Placental pericyte (primary cell): ENCODE measurements at places on chromosomes 4 and X. TPM values are rescaled to one million over a fixed set of nuclear protein-coding genes. Genes with fewer than 3 reads are reported as not detected.

Gene SMIM31
- total RNA-seq = not detected in 2 replicates

Gene VCX3B
- not detected in 2 replicates for total RNA-seq

Gene NALF2
- total RNA-seq = not detected in 2 replicates

Gene ASB12
- total RNA-seq = not detected in 2 replicates

Gene SEC24B
- total RNA-seq = 20.8 and 21.0 TPM in 2 replicates

Gene PGAM4
- total RNA-seq = not detected in 2 replicates

Gene GAK
- total RNA-seq = 73.1 and 117 TPM in 2 replicates

Gene TMEM35A
- 0.66 and 15.2 TPM in 2 replicates for total RNA-seq

Gene PHKA1
- total RNA-seq = 2.8 and 9.3 TPM in 2 replicates

Gene RAB40A
- total RNA-seq = under 0.01 TPM in 1 of 2 replicates, not detected in the other

Gene TNIP3
- total RNA-seq = 0.22 and 1.3 TPM in 2 replicates

Gene JCHAIN
- 2.6 TPM in 1 of 2 replicates, not detected in the other for total RNA-seq

Gene NDST4
- not detected in 2 replicates for total RNA-seq

Gene TRPC5OS
- not detected in 2 replicates for total RNA-seq

Gene TXK
- total RNA-seq = 0.29 TPM in 1 of 2 replicates, not detected in the other

Gene UGT2B10
- not detected in 2 replicates for total RNA-seq

Gene CSAG3
- total RNA-seq = not detected in 2 replicates

Gene FUNDC1
- 8.3 and 10.0 TPM in 2 replicates for total RNA-seq

Gene PAGE2
- total RNA-seq = not detected in 2 replicates

Gene PDGFRA
- total RNA-seq = 178 and 283 TPM in 2 replicates

Gene PPP1R2C
- total RNA-seq = not detected in 2 replicates

Gene TRO
- 1.1 and 5.6 TPM in 2 replicates for total RNA-seq

Gene SLC34A2
- total RNA-seq = not detected in 2 replicates

Gene SLC39A8
- total RNA-seq = 13.0 and 62.8 TPM in 2 replicates

Gene TBC1D14
- total RNA-seq = 37.9 and 44.4 TPM in 2 replicates

Gene DDX60
- total RNA-seq = 14.2 and 19.3 TPM in 2 replicates

Gene FGFR3
- total RNA-seq = 0.29 and 0.44 TPM in 2 replicates

Gene UGT2A3
- total RNA-seq = not detected in 2 replicates

Gene ZNF275
- total RNA-seq = 10.1 and 13.5 TPM in 2 replicates

Gene RIBC1
- total RNA-seq = 0.14 and 0.66 TPM in 2 replicates

Gene SLITRK4
- total RNA-seq = 0.22 and 7.0 TPM in 2 replicates

Gene NIPAL1
- 0.66 and 1.6 TPM in 2 replicates for total RNA-seq

Gene QRFPR
- not detected in 2 replicates for total RNA-seq

Gene COX7B2
- total RNA-seq = not detected in 2 replicates

Gene TCP11X1
- total RNA-seq = not detected in 2 replicates

Gene HGFAC
- total RNA-seq = not detected in 2 replicates

Gene MAP9
- 6.8 and 14.5 TPM in 2 replicates for total RNA-seq

Gene CTAG1B
- total RNA-seq = not detected in 2 replicates

Gene POU3F4
- not detected in 2 replicates for total RNA-seq

Gene UBQLN2
- total RNA-seq = 11.6 and 22.3 TPM in 2 replicates

Gene RAB40AL
- 0.14 and 0.66 TPM in 2 replicates for total RNA-seq

Gene AKAP4
- not detected in 2 replicates for total RNA-seq

Gene MAEA
- 85.9 and 114 TPM in 2 replicates for total RNA-seq

Gene TMSB15C
- total RNA-seq = 0.22 and 1.1 TPM in 2 replicates

Gene SPINK2
- not detected in 2 replicates for total RNA-seq

Gene MCUB
- total RNA-seq = 9.0 and 15.5 TPM in 2 replicates

Gene PPID
- 12.9 and 18.8 TPM in 2 replicates for total RNA-seq

Gene CT45A3
- not detected in 2 replicates for total RNA-seq

Gene PNMA5
- total RNA-seq = not detected in 2 replicates

Gene EVC2
- total RNA-seq = 12.2 and 16.0 TPM in 2 replicates

Gene FRG2
- total RNA-seq = not detected in 2 replicates

Gene TEX13B
- total RNA-seq = not detected in 2 replicates

Gene RTL5
- total RNA-seq = 1.4 and 2.4 TPM in 2 replicates

Gene NUDT11
- 0.44 and 2.7 TPM in 2 replicates for total RNA-seq

Gene LRRC66
- 0.22 and 0.43 TPM in 2 replicates for total RNA-seq

Gene SPP1
- 1.5 and 4.0 TPM in 2 replicates for total RNA-seq

Gene FRAS1
- 0.57 and 13.8 TPM in 2 replicates for total RNA-seq

Gene STAP1
- total RNA-seq = not detected in 2 replicates
